ENCODE measurements at places on chromosomes 2 and 18.

DNA sequence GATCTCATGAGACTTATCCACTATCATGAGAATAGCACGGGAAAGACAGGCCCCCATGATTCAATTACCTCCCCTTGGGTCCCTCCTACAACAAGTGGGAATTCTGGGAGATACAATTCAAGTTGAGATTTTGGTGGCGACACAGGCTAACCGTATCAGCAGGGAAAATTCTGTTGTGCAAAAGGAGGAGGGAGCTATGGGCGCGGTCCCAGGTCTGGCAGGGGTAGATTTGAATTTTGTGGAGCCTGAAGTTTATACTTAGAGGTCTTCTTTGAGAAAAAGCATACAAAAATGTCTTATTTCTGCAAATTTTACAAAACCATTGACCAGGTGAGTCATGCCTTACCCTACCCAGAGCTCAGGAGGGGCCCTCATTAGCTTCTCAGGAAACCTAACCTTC is 36.6 kb downstream of the SLC4A3 start:
- DNase-seq: no peak

DNA sequence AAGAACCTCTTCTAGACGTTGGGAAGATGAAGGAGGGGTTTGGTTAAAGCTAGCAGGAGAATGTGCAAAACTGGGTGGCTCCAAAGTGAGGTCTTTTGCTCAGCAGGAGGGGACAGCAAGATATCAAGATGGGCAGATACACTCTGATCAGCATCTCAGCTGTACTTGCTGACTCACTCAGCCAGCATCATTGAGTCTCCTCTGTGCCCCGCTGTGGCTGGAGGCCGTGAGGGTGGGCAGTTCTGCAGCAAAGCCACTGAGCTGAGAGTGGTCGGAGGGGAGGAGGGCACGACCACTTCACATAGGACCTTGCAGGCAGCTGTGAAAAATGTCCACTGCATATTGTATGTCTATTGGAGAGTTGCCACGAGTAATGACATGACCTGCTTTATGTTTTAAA is 152.0 kb downstream of the CAPN13 start:
- DNase-seq: no peak

- no peak for DNase-seq
Observed at GRCh38 chr2:172574965-172575364, 19.1 kb downstream of the PDK1 start.

- no peak for DNase-seq
Observed at GRCh38 chr18:45833846-45834245, 8.4 kb downstream of the SIGLEC15 start.

DNA sequence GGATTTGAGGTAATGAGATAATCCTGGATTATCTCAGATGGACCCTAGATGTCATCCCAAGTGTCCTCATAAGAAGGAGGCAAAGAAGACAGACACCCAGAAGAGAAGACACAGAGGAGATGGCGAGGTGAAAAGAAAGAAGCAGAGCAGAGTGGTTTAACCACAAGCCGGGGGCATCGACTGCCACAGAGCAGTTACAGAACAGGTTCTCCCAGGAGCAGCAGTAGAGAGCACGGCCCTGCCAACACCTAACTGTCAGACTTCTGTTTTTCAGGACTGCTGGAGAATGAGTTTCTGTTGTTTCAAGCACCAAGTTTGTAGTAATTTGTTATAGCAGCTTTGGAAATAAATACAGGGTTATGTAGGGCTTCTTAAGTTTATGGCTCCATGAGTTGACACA is 437.0 kb downstream of the THSD7B start:
- DNase-seq: no peak

- DNase-seq: no peak
Observed at GRCh38 chr2:216183462-216183861, 74.3 kb downstream of the XRCC5 start.

GRCh38 chr2:1515073-1515430 is 101.8 kb downstream of the TPO start:
- DNase-seq: no peak

GRCh38 chr2:112201696-112202430 is 53.0 kb downstream of the ZC3H8 start:
- DNase-seq: no peak

DNA sequence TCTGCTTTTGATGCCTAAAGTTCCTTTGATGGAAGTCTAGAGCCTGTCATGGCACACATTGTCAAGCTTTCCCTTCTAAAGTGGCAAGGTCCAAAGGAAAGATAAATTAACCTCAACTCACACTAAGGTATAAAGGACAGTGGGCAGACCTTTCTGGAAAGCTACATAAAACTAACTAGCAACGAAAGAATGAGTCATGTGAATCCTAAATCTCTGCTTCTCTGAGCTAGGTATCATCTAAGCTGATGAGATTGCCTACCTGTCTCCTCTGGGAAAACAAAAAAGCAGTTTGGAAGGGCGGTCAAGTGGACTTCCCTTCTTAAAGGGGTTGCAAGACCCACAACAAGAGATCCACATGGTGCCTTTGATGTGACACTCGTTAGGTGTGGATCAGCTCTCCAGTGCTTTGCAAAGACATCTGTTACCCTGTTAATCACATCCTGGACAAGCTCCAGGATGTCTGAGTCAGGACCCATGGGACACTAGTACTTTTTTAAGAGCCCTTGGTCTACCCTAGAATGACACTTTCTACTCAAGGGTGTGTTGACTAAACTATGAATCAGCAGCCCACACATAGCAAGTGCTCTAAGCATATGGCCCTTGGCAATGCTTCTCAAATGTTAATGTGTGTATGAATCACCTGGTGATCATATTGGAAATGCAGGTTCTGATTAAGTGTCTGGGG is 173.5 kb downstream of the ALK start:
- no peak for DNase-seq

DNA sequence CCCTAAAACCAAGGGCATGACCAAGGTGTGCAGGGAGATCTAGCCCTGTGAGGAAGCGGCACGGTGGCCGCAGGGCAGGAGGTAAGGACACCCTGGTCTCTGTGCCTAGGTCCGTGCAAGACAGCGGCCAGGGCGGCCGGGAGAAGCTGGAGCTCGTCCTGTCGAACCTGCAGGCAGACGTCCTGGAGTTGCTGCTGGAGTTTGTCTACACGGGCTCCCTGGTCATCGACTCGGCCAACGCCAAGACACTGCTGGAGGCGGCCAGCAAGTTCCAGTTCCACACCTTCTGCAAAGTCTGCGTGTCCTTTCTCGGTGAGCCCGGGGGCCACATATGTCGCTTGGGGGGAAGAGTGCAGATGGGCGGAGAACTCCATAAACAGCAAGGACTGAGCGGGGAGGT is 235.4 kb downstream of the ATAD2B start:
- no peak for DNase-seq

- DNase-seq: no peak
Observed at GRCh38 chr2:1498176-1498575, 84.9 kb downstream of the TPO start.

- no peak for DNase-seq
Observed at GRCh38 chr2:238483656-238484055, 56.9 kb downstream of the ASB1 start.

All from RPMI8226 (cell line).